Stimulated activated naive B cell treated with anti-CD40 and anti-IgM and Interleukin-4, amounts not matched to agents 10 μg/mL and 1 μg/mL and 100 μg/mL, for 72 hours (primary cell): ENCODE measurements at places on chromosomes 4 and X.

DNA sequence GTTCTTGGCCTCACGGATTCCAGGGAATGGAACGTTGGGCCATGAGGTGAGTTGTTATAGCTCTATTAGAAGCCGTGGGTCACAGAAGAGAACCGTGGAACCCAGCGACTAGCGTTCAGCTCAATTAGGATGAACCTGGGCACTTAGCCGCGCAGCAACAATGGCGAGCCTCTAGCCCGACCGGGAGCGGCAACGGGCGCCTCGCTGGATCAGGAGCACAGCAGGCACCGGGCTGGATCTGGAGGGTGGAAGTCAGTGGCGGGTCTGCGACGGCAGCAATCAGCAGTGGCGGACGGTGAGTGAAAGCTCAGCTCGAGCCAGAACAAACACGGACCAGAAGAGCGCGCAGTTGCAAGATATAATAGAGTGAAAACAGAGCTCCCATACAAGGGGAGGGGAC lies 34.2 kb downstream of the AGA start:
- no peak for DNase-seq

GRCh38 chrX:21374994-21375707 lies 933 bp downstream of the CNKSR2 start:
- no peak for DNase-seq

DNA sequence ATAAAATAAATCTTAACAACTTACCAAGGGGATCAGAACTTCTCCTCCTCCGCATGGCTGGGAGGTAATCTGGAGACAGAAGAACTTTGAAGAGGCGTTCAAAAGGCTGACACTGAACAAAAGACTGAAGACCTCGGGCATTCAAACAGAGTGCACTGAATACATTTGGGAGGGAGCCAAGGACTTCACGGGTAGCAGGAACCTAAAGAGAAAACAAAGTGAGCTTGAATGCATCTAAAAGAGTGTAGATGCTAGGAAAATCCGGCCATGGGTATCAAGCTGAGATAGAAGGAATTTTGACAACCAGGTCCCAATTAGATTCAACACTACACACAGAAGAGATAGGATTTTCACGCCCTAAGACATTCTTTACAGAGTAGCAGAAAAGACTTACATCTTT lies 69.6 kb downstream of the HUWE1 start:
- DNase-seq: no peak

GRCh38 chr4:8199594-8200301 lies 658 bp downstream of the SH3TC1 start:
- DNase-seq: no peak

DNA sequence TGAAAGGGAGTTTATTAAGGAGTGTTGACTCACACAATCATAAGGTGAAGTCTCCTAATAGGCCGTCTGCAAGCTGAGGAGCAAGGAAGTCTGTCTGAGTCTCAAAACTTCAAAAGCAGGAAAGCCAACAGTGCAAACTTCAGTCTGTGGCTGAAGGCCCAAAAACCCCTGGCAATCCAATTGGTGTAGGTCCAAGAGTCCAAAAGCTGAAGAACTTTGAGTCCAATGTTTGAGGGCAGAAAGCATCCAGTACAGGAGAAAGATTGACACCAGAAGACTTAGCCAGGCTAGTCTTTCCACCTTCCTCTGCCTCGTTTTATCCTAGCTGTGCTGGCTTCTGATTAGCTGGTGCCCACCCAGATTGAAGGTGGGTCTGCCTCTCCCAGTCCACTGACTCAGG lies 535.2 kb downstream of the ARAP2 start:
- DNase-seq: no peak

DNA sequence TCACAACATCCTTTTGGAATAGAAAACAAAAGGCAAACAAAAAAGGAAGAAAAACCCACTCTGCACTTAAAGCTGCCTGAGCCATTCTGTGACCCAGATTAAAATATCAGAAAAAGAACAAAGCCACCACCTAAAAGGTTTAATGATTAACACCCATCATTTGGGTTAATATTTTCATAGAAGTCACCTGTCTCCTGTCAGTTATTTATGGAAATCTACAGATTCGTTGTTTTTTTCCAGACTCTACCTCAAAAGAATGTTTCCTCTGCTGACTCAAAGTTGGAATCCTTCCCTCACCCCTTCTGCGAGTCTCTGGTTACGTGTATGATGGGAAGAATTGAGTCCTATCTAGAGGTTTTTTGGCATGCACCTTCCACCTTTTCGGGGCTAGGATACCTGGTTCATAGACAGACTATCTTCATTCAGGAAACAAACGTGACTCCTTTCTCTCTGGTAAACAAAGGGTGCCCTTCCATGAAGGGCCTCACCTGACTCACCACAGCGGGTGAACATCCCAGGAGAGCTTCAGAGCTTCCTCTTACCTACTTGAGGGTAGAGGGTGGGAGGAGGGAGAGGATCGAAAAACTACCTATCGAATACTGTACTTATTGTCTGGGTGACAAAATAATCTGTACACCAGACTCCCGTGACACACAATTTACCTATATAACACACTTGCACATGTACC lies 19.6 kb upstream of the CA5B start:
- no peak for DNase-seq

- no peak for DNase-seq
Observed at GRCh38 chr4:151951671-151952050, 190.9 kb upstream of the GATB start.

- DNase-seq: no peak
Observed at GRCh38 chr4:20805716-20806115, 105.5 kb downstream of the PACRGL start.

DNA sequence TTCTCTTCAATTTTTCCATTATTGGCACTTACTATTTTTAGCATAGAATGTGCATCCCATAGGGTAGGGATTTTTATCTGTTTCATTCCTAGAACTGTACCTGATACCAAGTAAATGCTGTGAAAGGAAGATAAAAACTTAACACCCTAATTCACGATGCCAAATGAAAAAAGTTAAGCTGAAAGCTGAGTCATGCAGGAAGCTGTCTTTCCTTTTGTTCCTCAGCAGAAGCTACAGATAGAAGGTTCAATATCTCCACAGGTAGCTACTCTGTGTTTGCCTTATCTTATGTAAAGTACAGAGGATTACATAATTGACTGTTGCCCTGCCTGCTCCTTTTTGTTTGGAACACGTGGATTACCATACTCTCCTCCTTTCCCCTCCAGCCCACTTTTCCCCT lies 77.0 kb downstream of the LRP2BP start:
- DNase-seq: no peak

- DNase-seq: no peak
Observed at GRCh38 chrX:35858906-35859305, 60.6 kb upstream of the CFAP47 start.

DNA sequence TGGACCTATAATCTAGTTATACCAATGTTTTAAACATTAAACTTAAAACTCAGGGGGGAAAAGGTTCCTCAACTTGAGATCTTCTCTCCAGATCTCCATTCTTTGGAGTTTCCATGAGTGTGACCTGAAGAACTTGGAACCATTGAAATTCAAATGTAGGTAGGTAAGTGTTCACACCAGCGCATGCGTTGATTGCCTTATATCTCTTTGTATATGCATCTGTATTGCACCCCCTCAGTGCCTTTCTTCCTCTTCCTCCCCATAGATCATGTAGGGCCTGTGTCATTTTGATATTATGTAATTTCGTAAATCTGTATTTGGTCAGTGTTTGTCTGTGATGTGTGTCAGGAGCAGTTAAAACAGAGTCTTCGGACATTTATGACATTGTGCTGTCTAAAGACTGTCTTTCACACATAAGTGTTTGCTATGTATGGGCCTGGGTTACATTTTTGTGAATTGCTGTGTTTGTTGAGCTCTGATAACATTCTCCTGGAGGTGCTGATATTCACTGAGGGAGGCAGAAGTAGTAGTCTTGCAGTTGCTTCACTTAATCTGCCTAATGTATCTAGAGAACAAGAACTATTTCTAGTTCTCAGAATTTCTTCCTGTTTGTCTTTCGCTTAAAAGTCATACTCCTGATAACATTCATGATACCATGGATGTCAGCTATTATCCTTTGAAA lies 126.3 kb downstream of the RAP1GDS1 start:
- no peak for DNase-seq

DNA sequence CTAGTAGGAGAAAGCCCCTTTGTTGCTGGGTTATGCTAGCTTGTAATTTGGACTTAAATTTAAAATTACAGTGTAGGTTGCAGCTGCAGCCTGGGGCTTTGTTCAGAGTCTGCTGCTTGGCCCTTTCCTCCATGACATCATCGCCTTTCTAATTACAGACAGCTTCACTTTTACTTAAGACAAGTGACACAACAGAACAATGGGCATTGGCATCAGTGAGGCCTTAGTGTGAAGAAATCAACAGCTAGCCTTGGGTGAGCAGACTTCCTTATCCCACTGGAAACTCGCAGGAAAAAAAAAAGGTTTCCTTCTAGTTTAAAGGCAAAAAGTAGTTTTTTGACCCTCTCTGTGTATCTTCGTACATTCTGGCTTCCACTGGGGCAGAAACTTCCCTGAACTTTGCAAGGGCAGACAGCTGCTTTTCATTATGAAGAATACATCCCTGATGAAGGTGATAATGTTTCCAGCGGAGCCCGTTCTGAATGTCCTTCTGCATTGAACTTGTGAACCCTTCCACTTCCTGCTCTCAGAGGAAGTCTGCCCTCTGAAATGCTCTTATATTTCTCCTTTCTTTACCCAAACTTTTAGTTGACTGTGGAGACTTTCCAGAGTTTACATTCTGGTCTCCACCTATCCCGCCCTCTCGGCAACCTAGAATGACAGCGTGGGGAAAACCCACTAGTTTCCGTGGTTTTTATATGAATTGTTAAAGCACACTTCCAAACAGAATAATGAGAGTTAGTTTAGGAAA lies 123.2 kb upstream of the FAM9C start:
- no peak for DNase-seq

DNA sequence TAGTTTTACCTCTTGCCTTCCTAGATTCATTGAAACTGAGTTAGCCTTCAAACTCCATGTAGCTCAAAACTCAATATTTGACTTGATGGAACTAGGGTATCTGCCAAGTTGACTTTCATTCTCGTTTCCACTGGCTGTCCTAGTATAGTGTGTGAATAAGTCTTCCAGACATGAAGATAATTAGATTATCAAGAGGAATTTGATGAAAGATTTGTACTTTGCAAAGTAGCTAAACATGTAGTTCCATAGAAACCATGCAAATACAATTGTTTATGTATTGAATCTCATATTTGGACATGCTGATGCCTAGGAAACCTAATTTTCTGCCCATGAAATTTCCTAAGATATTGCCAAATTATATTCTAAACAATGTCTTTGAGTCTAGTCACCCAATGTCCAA lies 297.5 kb downstream of the ARHGAP24 start:
- DNase-seq: no peak

GRCh38 chr4:4888695-4889094 lies 29.2 kb downstream of the MSX1 start:
- no peak for DNase-seq

- DNase-seq: no peak
Observed at GRCh38 chrX:138788771-138789170, 77.3 kb upstream of the FGF13 start.

DNA sequence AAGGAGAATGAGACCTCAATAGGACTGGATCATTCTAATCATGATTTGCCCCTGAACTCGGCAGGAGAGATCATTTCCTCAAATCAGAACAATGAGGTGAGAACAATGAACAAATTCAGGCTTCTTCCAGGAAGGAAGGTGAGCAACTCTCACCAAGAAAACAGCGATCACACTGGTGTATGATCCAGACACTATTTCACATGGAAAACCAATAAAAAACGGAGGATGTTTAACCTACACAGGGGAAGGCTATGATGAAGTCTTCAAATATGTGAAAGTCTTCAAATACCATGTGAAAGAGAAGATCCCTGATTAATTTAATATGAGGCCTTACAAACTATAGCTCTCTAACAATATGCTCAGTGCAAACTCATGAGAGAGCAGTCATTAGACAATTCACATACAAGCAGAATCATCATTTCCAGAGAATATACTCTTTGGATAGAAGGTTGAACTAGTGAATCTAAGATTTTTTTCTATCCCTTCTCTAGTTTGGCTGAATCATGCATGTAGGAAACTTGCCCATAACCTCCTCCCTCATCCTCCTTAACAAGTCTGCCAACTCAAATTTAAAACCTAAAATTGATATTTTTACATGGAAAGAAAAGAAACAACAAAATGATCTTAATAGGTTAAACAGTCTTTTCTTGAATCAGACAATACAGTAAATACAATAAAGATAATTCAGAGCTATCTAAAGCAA lies 122.5 kb downstream of the ADAMTS3 start:
- DNase-seq: no peak

- no peak for DNase-seq
Observed at GRCh38 chrX:93264261-93265002, 408.9 kb downstream of the NAP1L3 start.

DNA sequence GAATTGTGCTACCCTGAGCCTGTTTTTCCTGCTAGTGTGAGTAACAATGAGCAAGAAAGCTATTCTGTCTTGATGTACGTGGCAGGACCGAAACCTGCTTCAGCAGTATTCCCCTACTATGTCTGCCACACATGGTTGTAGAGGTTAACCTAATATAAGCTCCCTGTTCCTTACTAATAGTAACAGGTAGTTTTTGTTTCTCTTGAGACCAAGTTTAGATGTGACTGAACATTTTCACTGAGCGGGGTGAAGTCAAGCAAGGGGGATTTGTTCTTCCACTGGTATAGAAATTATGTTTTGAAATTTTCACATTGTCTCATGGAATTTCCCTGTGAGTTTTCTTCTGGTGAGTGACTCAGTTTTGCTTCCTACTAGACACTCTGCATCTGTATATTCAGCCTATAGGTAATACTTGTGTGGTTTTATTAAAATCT lies 37.3 kb downstream of the RRAGB start:
- DNase-seq: peak; percentile 22

DNA sequence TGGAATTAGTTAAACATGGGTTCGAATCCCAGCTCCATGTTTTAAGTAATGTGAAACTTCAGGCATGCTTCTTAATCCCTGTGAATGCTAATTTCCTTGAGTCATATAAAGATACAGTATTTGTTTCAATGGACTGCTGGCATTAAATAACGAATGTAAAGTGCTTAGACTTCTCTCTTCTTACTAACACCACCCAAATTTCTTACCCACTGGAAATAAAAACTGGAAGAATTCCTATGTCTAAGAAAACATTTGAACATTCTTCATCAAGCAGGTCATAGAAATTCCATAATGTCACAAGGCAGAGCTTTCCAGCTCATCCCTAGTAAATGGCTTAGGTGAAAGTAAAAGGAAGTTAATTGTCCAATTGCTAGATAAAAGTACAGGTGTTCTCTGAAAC lies 172.5 kb downstream of the ANK2 start:
- DNase-seq: no peak

DNA sequence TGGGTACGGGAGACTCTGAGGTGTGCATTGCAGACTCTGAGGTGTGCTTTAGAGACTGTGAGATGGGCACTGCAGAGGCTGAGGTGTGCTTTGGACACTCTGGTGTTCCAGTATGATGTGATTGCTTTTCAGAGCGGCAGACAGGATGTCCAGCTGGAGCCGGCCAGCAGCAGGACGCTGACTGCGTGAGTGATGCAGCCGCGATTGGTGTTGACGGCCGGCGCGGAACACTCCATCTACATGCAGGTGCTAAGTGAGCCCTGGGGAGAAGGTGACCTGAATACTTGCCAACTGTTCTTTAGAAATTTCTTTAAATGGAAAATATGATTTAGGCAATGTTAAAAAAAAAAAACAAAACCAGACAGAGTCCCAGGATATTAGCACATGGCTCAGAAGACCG lies 103.1 kb upstream of the PPP2R3B start:
- DNase-seq: no peak

- DNase-seq: no peak
Observed at GRCh38 chr4:54495091-54495490, 162.7 kb upstream of the KIT start.
